ENCODE measurements at places on chromosomes 16 and 17. TPM values are rescaled to one million over a fixed set of nuclear protein-coding genes. Genes with fewer than 3 reads are reported as not detected.

DNA sequence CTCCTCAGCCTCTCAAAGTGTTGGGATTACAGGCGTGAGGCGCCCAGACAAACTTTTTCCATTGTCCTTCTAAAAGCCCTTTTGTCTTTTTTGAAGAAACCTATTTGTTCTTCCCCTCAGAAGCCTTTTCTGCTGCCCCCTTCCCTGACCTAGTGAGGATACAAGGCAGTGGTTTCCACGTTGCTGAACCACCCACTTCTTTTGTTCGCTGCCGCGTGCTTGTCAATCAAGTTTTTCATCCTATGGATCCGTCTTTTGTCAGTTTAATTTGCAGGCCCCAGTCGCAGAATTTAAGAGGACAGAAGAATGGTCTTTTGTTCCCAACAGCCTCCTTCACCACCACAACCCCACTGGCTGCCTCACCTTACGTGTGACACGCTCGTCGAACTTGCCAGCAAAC is 20.2 kb upstream of the GNG13 start:
- no peak for DNase-seq

PPL gene
- total RNA-seq: 72.7 TPM

CES1 gene
- total RNA-seq: 145 TPM

CCL14 gene
- total RNA-seq: 1.8 TPM

HEATR3 gene
- total RNA-seq: 15.0 TPM

NTN3 gene
- total RNA-seq: not detected

IL17C gene
- 0.76 TPM for total RNA-seq

MC1R gene
- total RNA-seq: 6.1 TPM
